Stimulated activated CD4-positive, alpha-beta T cell treated with anti-CD3 and anti-CD28 coated beads, Interleukin-1b, Interleukin-23, amount 100 ng/mL, for 1 hour (primary cell): ENCODE measurements at places on chromosomes 13 and 19.

DNA sequence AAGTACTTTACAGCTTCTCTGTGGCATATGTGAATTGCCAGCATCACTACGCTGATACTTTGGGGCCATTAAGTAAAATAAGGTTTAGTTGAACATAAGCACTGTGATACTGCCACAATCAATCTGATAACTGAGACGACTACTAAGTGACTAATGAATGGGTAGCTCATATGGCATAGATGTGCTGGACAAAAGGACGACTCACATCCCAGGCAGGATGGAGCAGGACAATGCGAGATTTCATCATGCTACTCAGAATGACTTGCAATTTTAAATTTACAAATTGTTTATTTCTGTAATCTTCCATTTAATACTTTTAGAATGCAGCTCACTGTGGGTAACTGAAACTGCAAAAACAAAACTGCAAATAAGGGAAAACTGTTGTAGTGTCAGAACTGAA is 13.6 kb downstream of the CCDC122 start:
- DNase-seq: no peak

DNA sequence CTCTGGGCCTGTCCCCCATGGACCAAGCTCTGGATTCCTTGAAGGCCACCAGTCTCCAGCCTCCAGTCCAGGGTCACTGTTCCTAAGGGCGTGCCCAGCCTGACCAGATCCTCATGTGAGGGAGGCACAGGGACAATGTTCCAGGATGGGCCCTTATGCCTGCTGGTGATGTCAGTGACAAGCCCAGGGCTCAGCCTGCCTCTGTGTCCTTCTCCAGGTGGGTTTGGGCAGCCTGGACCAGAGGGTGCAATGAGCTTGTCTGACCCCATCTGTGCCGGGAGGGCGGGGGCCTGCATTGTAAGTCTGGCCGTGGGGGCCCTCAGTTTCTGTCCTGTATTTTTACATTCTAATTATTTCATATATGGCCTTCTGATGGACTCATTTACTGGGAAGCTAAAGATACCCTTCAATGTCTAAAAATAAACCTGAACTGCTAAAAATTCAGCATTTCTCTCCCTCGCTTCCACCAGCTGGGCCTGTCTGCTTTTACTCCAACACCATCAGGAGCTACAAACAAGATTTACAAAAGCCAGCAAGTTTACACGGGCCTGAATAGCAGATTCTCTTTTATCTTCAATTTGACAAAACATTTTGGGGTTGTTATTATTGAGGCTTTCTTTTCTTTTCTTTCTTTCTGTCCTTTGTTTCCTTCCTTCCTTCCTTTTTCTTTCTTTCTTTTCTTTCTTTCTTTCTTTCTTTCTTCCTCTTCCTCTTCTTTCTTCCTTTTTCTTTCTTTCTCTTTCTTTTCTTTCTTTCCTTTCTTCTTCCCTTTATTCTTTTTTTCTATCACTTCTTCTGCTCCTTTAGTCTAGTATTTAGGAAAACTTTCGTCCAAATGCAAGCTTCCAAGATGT is 34.2 kb upstream of the C19orf12 start:
- DNase-seq: no peak

DNA sequence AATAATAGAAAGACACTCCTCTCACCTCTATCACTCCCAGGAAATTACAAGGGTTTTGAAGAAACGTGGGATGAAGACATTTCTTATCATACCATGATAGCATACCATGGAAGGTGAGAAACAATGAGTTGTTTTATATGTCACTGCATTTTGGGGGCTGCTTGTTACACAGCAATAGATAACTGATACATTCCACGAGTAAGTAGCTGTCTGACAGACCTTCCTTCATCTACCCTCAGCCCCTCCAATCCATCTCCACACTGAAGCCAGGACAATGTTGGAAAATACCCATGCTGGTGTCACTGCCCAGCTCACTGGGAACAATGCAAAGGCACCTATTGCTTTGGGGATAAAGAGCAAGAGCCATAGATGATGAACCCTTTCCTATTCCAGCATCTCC is 68.9 kb upstream of the USP29 start:
- DNase-seq: no peak

- DNase-seq: no peak
Measured at GRCh38 chr13:59413126-59413525, 750.6 kb downstream of the DIAPH3 start.

- no peak for DNase-seq
Measured at GRCh38 chr13:37966266-37966665, 96.7 kb upstream of the TRPC4 start.

- no peak for DNase-seq
Measured at GRCh38 chr13:27036236-27036981, 135.2 kb downstream of the USP12 start.
